ENCODE measurements at places on chromosomes 1 and 21.

DNA sequence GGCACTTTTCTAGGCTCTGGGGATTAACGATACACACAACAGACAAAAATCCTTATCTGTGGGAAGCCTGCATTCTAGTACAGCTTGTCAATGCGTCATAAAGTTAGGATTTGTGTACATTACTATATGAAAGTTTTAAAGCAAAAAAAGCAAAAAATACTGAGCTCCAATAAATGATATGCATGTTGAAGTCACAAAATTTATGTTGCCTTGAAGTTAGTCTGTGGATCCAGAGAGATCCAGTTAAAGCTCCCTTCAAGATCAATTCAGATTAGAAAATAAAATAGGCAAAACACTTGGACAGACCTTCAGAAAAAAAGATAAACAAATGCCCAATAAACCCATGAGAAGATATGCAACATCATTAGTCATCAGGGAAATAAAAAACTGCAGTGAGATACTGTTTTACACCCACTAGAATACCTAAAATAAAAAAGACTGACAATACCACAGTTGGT, 33.1 kb upstream of the KCNQ4 start:
- H3K27ac ChIP-seq, result peak overlapping the region; percentile 3
- no peak overlapping the region for H3K4me3 ChIP-seq
- peaks cover 75% of the 10 kb centered on the region for H3K36me3 ChIP-seq
- DNase-seq, result no peak

DNA sequence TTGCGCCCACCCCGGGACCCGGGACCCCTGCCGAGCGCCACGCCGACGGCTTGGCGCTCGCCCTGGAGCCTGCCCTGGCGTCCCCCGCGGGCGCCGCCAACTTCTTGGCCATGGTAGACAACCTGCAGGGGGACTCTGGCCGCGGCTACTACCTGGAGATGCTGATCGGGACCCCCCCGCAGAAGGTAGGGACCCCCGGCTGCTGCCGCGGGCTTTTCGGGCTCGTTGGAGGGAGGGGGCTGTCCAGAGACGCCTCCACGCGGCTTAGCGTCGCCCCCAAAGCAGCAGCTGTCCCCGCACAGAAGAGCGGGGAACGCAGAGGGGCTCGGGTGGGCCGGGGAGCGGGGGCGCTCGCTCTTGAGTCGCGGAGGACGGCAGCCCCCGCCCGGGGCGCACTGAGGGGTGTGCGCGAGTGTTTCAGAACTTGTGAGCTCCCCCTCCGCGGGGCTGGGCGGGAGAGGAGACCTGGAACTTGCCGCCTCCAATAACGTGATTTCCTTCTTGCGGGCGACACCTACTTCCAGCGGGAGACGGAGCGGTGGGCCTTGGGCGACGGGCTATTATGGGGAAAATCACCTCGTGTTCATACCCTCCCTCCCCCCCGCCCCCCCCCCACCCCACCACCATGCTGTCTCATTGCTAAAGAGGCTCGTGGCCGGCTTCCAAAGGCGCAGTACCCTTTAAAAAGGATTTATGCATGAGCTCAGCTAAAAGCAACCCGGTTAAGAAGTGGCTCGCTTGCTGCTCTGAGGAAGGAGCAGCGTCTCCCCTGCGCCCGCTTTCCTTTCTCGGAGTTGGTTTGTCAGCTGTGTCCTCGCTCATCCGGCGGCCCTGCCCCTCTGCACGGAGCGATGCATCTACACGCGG, 664 bp downstream of the BACE2 start:
- DNase-seq, result peak; percentile 72
- H3K27me3 ChIP-seq, result peaks cover 60% of the 10 kb centered on the region
- H3K27ac ChIP-seq, result peak overlapping the region; percentile 26
- H3K4me1 ChIP-seq, result peaks cover 5% of the 10 kb centered on the region
- no peaks in the 10 kb centered on the region for H3K36me3 ChIP-seq

GRCh38 chr1:53693773-53694717, 44.9 kb downstream of the GLIS1 start:
- H3K4me1 ChIP-seq, result no peaks in the 10 kb centered on the region
- H3K27me3 ChIP-seq, result no peaks in the 10 kb centered on the region
- no peaks in the 10 kb centered on the region for H3K36me3 ChIP-seq
- DNase-seq, result no peak

DNA sequence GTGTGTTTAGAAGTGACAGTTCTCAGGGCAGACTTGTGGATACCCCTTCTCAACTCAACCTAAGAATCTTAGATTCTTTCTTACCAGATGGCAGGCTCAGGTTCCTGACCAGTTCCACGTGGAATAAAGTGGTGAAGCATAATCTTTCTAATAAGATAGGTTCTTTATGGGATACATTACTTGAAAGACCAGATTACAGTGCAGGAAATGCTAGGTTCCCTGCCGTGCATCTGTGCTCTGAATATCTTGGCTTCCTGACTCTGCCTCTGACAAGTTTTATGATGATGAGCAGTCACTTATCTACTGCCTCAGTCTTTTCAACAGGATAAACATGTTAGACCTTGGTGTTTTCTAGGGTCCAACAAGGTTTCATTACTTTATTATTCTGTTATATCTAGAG, 207.9 kb upstream of the CACYBP start:
- no peaks in the 10 kb centered on the region for H3K36me3 ChIP-seq
- H3K27me3 ChIP-seq, result no peaks in the 10 kb centered on the region
- DNase-seq, result no peak
- H3K4me3 ChIP-seq, result no peak overlapping the region
- no peak overlapping the region for H3K27ac ChIP-seq

- H3K27me3 ChIP-seq, result no peaks in the 10 kb centered on the region
- DNase-seq, result no peak
- H3K36me3 ChIP-seq, result peaks cover 37% of the 10 kb centered on the region
- H3K4me1 ChIP-seq, result peaks cover 11% of the 10 kb centered on the region
- H3K4me3 ChIP-seq, result no peak overlapping the region
These were observed 45.0 kb downstream of the DUSP10 start for GRCh38 chr1:221696718-221697461.

GRCh38 chr21:26804895-26805609, 40.2 kb downstream of the ADAMTS1 start:
- H3K27ac ChIP-seq, result no peak overlapping the region
- H3K27me3 ChIP-seq, result peaks cover 2% of the 10 kb centered on the region
- no peak for DNase-seq
- H3K4me1 ChIP-seq, result peaks cover 5% of the 10 kb centered on the region
- H3K4me3 ChIP-seq, result no peak overlapping the region

GRCh38 chr1:154608397-154609270, 648 bp upstream of the ADAR start:
- H3K4me3 ChIP-seq, result peak overlapping the region; percentile 92
- no peaks in the 10 kb centered on the region for H3K27me3 ChIP-seq
- H3K4me1 ChIP-seq, result peaks cover 65% of the 10 kb centered on the region
- DNase-seq, result peak; percentile 85
- H3K36me3 ChIP-seq, result peaks cover 41% of the 10 kb centered on the region

DNA sequence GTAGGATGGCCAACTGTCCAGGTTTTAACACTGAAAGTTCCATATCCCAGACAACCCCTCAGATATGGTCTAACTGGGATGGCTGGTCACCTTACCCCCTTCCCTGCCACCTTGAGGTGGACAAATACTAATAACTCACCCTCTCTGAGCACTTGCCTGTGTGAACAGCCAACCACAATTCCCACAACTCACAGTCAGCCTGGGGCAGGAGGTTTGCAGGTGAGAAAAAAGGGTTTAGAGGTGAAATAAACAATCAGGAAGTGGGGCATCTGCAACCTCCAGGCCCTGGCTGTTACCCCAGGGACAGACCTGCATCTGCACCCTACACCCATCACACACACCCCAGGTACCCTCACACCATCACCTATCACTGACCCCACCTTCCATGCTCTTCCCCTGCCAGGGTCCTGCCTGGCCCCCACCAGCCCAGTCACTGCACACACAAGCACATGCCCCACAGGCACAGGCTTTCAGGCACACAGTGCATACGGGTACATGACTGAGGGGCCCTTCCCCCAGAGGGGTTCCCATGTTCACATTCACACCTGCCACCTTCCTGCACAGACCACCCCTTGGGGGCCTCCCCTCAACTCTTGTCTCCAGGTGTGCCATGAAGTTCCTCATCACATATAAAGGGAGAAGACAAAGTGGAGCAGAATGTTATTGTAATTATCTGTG, 679.5 kb downstream of the MATN1 start:
- no peaks in the 10 kb centered on the region for H3K27me3 ChIP-seq
- no peak for DNase-seq
- no peak overlapping the region for H3K27ac ChIP-seq
- no peaks in the 10 kb centered on the region for H3K36me3 ChIP-seq
- no peaks in the 10 kb centered on the region for H3K4me1 ChIP-seq
- H3K4me3 ChIP-seq, result no peak overlapping the region

DNA sequence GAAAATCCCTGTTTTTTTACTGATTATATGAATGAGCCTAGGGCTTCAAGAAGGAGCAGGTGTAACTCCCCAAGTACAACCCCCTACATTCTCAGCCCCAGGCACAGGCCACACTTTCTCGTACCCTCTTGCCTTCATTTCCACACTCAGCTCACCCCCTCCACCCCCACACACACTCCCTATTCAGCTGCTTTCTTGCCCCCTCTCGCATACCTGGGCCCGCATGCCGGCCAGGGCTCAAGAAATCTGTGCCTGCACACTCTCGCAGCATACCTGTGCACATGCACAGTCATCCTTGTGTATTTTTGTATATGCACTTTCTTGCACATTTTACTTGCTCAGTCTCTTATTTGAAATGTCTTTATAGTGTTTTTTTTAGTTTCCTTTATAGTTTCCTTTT, 2.0 kb downstream of the PTPRF start:
- peak overlapping the region; percentile 91 for H3K4me3 ChIP-seq
- H3K27ac ChIP-seq, result no peak overlapping the region
- H3K36me3 ChIP-seq, result no peaks in the 10 kb centered on the region
- DNase-seq, result no peak
- H3K4me1 ChIP-seq, result peaks cover 15% of the 10 kb centered on the region

DNA sequence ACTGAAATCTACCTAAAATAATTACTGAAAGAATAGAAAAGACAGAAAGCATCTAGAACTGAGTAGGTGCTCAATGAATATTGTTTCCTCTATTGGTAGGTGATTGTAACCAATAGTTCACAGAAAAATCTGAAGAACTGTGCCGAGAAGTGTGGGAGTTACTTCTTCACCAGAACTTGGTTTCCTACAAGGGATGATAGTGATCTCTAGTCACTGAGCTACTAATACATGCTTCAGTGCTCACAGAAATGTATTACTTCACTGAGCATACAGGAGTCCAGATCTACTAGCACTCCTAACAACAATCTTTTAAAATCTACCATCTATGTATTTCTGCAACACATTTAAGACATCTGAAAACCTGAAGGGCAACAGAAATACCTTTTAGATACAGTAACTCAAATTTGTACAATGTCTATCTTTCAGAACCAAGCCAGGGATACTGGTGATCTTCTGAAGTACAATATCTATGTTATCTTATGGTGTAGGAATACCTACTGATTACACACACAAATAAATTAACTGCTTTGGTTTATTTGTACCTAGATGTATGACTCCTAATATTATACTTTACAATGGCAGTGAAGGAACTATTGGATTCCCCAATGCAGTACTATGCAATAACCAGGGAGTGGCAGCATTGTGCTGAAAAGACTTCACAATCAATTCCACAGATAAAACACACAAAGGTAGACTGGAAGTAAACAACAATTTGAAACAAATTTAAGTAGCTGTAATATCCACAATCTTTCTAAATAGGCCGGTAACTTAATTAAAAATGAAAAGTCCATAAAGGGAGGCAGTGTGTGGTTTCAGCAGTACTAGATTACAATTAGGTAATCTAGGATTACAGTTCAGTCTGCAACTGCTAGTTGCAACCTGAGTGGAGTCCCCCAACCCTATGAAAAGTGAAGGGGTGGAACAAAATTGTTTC, 243.0 kb downstream of the SLC45A1 start:
- H3K27me3 ChIP-seq, result no peaks in the 10 kb centered on the region
- DNase-seq, result peak; percentile 78
- H3K36me3 ChIP-seq, result peaks cover 12% of the 10 kb centered on the region
- peak overlapping the region; percentile 87 for H3K27ac ChIP-seq

DNA sequence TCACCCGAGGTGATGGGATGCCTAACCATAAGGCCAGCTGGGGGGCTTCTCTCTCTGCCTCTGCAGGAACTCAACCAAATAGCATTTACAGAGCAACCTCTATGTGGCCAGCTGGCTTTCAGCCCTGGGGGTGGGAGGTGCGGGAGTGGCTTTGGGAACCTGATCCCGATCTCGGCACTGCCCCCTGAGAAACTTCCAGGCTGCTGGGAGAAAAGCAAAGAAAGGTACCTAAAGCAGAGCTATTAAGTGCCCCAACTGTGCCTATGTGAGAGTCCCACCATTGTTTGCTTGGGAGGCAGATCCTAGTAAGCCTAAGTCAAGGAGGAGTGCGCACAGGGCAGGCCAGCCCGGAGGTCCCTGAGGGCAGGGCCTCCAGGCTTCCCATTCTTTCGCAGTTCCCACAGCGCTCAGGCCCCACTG, 7.0 kb downstream of the KRTCAP2 start:
- H3K4me1 ChIP-seq, result peaks cover 18% of the 10 kb centered on the region
- H3K27ac ChIP-seq, result no peak overlapping the region
- no peak for DNase-seq
- H3K36me3 ChIP-seq, result peaks cover 19% of the 10 kb centered on the region

DNA sequence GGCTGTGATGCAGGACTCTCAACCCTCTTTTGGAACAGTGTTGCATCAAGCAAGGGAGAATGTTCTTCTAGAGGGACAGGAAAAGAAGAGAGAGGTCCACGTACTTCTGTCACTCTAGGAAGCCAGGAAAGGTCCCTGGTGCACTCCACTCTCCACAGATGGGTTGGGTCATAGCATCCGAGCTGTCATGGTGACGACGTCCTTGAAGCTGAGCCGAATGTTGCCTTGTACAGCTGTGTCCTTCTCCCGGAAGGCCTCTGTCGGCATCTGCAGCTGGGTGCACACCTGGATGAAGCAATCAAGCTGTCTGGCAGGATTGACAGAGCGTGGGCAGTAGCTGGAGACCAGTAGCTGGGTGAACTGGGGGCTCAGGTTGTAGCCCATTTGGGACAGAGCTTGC, 12.5 kb downstream of the MDM4 start:
- H3K4me3 ChIP-seq, result no peak overlapping the region
- H3K27me3 ChIP-seq, result no peaks in the 10 kb centered on the region
- peaks cover 60% of the 10 kb centered on the region for H3K36me3 ChIP-seq
- no peak for DNase-seq
- H3K27ac ChIP-seq, result no peak overlapping the region

GRCh38 chr1:217240656-217241055, 390.2 kb downstream of the GPATCH2 start:
- H3K36me3 ChIP-seq, result no peaks in the 10 kb centered on the region
- H3K27ac ChIP-seq, result no peak overlapping the region
- no peaks in the 10 kb centered on the region for H3K4me1 ChIP-seq
- no peaks in the 10 kb centered on the region for H3K27me3 ChIP-seq
- DNase-seq, result no peak

DNA sequence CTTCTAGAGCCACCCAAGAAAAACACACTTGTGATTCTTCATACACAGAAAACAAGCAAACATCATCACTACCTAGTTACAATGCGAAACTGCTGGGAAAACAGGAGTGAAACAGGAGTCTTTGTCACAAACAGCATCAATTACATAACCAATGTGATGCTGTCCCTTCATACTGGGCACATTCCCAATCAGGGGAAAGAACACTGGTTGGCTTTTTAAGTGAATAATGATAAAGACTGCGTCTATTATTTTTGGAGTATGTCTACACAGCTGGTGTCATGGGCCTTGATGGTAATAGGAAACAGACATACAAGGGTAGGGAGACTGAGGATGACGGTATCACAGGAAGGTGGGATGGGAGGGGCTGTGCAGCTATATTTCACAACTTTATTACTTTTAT, 43.3 kb downstream of the SIPA1L2 start:
- H3K27me3 ChIP-seq, result no peaks in the 10 kb centered on the region
- no peak overlapping the region for H3K27ac ChIP-seq
- H3K36me3 ChIP-seq, result peaks cover 4% of the 10 kb centered on the region
- peaks cover 28% of the 10 kb centered on the region for H3K4me1 ChIP-seq

- H3K4me1 ChIP-seq, result no peaks in the 10 kb centered on the region
- H3K4me3 ChIP-seq, result no peak within 1 kb of the TSS
- no peak within 1 kb of the TSS for H3K27ac ChIP-seq
- H3K27me3 ChIP-seq, result peaks cover 17% of the 10 kb centered on the region
- no peaks in the 10 kb centered on the region for H3K36me3 ChIP-seq
These were observed at the start of gene SPTA1 for GRCh38 chr1:158686111-158687009. TSS of gene SPTA1 (minus strand) at chr1:158686715. CDS start at chr1:158686517, 198 bp downstream.

All from activated CD4-positive, alpha-beta T cell treated with anti-CD3 and anti-CD28 coated beads, Interleukin-2, amount 10 ng/mL, durations not matched to agents 24 days and 14 days (primary cell).